ENCODE measurements at places on chromosomes 12 and 14.

DNA sequence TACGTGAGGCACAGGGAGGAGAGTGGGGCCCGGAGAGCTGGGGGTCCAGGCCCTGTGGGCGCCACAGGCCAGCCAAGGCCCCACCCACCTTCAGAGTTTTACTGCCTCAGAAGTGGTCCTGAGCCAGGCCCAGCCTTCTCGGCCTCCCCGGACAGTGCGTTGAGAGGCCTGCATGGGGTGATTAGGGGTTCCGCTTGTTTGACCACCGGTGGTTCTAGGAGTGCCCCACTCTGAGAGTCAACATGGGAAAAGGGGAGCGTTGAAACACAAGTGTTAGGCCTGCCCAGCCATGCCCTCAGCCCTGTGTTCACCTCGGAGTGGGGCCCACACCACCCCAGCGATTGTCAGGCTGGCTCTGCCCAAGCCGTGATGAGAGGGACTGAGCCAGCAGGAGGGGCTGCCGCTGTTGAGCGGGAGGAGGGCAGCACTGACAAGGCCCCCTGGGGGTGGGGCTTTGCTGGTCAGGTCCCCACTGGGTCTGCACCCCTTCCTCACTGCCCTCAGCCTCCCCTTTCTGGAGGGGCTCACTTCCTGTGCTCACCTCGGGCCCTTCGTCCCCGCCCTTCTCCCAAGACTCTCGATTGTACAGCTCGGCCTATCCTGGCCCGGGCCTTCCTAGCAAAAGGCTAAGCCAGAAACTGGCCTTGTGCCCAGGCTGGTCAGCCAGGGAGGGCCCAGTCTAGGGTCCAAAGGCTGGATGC, 4.8 kb downstream of the CKB start:
- DNase-seq = no peak

DNA sequence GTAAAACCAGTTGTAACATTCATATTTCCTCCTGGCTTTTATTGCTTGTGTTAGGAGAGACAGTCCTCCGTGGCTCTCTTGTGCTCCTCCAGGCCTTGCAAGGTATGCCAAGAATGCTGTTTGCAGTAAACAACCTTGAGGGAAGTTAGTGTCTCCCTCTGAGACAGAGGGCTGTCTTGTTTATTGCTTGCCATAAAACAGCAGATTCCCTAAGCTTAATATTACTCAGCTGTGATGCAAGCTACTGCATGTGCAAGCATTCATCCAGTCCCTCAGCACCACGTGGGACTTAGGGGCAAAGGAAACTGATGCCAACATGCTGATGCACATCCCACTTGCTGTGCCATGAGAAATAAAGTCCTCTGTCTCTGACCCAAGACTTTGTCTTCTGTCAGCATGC, 6.6 kb downstream of the POMT2 start:
- DNase-seq = no peak

- peak; percentile 71 for DNase-seq
Measured at GRCh38 chr12:42588524-42589464, 752 bp downstream of the PRICKLE1 start.

GRCh38 chr12:79439175-79439825, 251.5 kb downstream of the PAWR start:
- DNase-seq = no peak

DNA sequence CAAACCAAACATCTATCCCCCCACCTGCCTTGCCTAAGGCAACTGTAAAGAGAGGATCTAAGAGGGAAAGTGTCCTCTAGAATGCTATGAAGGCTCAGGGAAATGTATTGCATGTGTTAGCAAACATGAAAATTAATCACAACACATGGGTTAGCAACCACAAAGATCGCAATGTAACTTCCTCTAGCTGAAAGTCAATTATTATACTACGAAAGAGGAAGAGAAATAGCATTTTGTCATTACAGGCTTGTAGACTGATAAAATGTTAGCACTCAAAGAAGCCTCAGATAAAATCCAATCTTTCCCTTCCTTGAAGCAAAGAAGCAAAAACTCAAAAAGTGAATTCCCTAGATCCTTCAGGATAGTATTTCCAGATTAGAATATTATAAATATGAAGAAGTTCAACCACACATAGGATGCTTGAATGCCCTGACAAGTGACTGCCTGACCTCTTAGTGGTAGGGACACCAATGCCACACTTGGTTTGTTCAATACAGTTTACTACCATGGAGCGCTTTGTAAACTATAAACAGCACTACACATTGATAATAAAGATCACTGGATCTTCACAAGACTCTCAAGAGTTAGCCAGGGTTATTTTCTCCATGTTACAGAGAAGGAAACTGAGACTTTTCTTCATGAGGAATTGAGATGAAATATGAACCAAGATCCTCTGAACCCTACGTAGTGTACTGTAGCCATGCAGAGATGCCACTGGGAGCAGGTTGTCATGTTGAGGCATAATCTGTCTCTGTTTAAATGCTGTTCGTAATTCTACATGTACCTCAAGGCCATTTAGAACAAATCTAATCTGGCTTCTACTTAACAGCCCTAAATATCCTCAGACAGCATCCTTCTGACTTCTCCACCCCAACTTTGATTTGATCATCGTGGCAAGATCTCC, 100.7 kb downstream of the ITPR2 start:
- DNase-seq = no peak

DNA sequence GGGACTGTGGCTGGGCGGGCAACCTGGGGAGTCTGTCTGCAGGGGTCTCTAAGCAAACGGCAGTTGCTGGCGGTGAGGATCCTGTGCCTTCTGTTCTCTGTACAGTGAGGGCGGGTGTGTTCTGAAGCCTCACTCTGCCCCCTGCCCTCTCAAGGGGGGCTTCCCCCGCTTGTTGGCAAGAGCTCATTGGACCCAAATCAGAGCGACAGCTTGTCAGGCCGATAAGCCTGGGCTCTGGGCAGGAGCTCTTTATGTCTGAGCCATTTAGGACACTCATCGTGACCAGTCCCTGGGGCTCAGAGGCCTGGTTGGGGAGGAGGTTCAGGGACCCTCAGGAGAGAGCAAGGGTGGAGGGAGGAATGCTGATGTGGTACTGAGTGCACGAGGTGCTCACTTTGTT, 136.0 kb downstream of the TSPAN9 start:
- no peak for DNase-seq

- peak; percentile 86 for DNase-seq
Measured at GRCh38 chr12:46269429-46270241, 792 bp upstream of the SLC38A1 start.

- no peak for DNase-seq
Measured at GRCh38 chr12:26239122-26239851, 43.9 kb downstream of the SSPN start.

DNA sequence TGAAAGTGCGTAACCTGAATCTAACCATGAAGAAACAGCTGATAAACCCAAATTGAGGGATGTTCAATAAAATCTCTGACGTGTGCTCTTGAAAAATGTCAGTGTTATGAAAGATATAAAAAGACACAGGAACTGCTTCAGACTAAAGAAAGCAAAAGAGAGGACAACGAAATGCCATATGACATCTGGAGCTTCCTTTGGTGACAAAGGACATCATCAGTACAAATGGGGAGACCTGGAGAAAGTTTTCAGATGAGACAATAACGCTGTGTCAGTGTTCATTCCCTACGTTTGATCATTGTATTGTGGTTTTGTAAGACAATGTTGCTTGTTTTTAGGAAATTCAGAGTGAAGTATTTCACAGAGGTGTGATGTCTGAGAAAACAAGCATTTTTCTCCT, 125.9 kb upstream of the MAP1LC3B2 start:
- no peak for DNase-seq

DNA sequence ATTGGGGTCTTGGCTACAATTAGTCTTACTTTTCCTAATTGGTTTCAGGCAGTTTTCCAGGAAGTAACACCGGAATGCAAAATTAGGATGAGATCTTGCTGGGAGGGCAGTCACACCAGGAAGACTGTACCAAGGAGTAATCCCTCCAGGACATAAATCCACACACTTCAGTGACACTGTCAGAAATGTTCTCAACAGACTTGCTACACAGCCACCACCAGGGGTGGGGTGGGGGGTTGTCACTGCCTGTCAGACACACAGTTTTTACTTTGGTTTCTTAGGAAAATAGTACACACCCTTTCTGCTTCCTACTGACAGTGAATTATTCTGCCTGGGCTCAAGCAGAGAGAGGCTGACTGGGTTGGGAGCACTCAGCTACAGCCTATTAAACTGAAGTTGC, 102.9 kb upstream of the CCDC196 start:
- no peak for DNase-seq

GRCh38 chr12:3667485-3667884, 85.4 kb downstream of the CRACR2A start:
- no peak for DNase-seq

DNA sequence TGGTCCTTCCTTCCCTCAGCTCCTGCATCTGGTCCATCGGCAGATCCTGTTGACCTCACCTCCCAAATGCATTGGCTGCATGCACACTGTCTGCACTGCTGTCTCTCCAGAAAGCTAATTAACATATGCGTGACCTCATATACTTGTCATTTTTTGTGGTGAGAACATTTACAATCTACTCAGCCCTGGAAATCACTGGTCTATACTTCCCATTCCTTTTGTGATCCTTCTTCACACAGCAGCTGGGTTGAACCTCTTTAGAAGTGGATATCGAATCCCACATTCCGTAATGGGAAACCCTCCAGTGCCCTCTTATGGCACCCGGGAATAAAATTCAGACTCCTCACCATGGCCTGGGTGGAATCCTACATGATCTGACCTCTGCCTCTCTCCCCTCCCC, 45.0 kb downstream of the SMOC1 start:
- DNase-seq = no peak

GRCh38 chr12:30166006-30166795, 382.5 kb upstream of the TMTC1 start:
- DNase-seq = no peak

- no peak for DNase-seq
Measured at GRCh38 chr14:33799705-33800570, 150.9 kb downstream of the EGLN3 start.

GRCh38 chr14:45150386-45150890, 14.7 kb downstream of the FANCM start:
- DNase-seq = no peak

GRCh38 chr12:108798551-108799221, 58.7 kb downstream of the SSH1 start:
- no peak for DNase-seq

GRCh38 chr12:123398177-123398549, 14.2 kb downstream of the KMT5A start:
- no peak for DNase-seq

DNA sequence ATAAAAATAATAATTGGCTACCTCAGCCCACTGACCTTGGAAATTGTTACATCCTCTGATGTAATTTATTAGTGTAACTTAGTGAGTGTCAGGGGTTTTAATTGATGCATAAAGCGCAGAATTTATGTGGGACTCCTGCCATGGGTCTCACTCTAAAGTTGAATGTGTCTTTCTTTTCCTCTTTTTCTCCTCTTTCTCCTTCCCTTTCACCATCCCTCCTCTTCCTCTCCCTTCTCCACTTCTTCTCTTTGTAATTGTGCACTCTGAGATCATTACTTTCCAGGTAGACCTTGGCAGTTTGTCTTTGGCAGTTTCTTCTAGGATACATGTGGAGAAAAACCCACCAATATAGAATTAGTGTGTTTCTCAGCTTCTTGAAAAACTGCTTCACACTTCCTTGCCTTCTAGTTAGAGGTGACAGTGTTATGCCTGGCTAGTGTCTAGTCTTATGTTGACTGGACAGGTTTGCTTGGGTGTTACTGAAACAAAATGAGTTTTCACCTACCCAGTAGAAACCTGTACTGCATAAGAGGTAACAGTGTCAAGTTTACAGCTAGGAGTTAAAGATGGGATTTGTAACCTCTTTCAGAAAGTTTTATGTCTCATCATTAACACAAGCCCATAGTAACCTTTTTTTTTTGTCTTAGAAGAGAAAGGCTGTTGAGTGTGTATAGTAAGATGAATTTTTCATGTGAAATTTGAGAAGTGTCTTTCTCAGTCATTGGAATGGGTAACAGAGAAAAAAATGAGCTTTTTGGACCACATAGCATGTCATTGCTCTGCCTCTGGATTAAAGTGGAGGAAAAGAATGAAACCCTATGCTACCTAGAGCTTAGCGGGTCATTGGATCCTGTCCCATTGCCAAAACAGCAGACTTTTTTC, 18.6 kb downstream of the PELI2 start:
- no peak for DNase-seq

All from NCI-H1930 (cell line).